Lung (tissue), 17 donors: ENCODE measurements at places on chromosomes 1 and 21. TPM values are rescaled to one million over a fixed set of nuclear protein-coding genes. Genes with fewer than 3 reads are reported as not detected.

GRCh38 chr1:206579747-206580437, 32.4 kb downstream of the EIF2D start:
- no peak overlapping the region for H3K4me3 ChIP-seq
- H3K36me3 ChIP-seq: no peaks in the 10 kb centered on the region
- no peaks in the 10 kb centered on the region for H3K27me3 ChIP-seq
- no peak for DNase-seq

Gene PGLYRP3
- total RNA-seq: not detected

GRCh38 chr1:199173356-199173755, 534.5 kb downstream of the PTPRC start:
- H3K27me3 ChIP-seq: no peaks in the 10 kb centered on the region
- H3K36me3 ChIP-seq: no peaks in the 10 kb centered on the region
- H3K4me1 ChIP-seq: peaks cover 2% of the 10 kb centered on the region

- H3K27ac ChIP-seq: no peak overlapping the region
- H3K4me3 ChIP-seq: no peak overlapping the region
- H3K36me3 ChIP-seq: no peaks in the 10 kb centered on the region
- no peak for DNase-seq
- H3K4me1 ChIP-seq: no peaks in the 10 kb centered on the region
These were observed 10.0 kb upstream of the RAB7B start for GRCh38 chr1:206013026-206013795.

- H3K4me3 ChIP-seq: no peak overlapping the region
- H3K27ac ChIP-seq: no peak overlapping the region
- H3K36me3 ChIP-seq: no peaks in the 10 kb centered on the region
- H3K27me3 ChIP-seq: no peaks in the 10 kb centered on the region
- no peak for DNase-seq
These were observed 105.1 kb upstream of the ARHGEF16 start for GRCh38 chr1:3349161-3349967.
